ENCODE measurements at places on chromosomes 6 and 20. TPM values are rescaled to one million over a fixed set of nuclear protein-coding genes. Genes with fewer than 3 reads are reported as not detected.

OR2H1 gene
- total RNA-seq, result not detected

RBM38 gene
- total RNA-seq, result 19.5 TPM

PLTP gene
- 51.5 TPM for total RNA-seq

MEP1A gene
- not detected for total RNA-seq

HLA-E gene
- total RNA-seq, result 141 TPM

MCUR1 gene
- 12.9 TPM for total RNA-seq

GMPR gene
- 4.5 TPM for total RNA-seq

PAK5 gene
- 0.48 TPM for total RNA-seq

MAS1 gene
- total RNA-seq, result 0.05 TPM

ADGRF1 gene
- total RNA-seq, result 13.0 TPM

TNFRSF21 gene
- total RNA-seq, result 22.8 TPM

RIPPLY2 gene
- total RNA-seq, result 0.26 TPM

VWA7 gene
- 0.42 TPM for total RNA-seq

EFCAB8 gene
- total RNA-seq, result 0.95 TPM

PROCR gene
- total RNA-seq, result 43.0 TPM

HACE1 gene
- total RNA-seq, result 39.8 TPM

IL22RA2 gene
- not detected for total RNA-seq

Measured in urinary bladder (tissue), 4 donors.